ENCODE measurements at places on chromosomes 5 and 9.

DNA sequence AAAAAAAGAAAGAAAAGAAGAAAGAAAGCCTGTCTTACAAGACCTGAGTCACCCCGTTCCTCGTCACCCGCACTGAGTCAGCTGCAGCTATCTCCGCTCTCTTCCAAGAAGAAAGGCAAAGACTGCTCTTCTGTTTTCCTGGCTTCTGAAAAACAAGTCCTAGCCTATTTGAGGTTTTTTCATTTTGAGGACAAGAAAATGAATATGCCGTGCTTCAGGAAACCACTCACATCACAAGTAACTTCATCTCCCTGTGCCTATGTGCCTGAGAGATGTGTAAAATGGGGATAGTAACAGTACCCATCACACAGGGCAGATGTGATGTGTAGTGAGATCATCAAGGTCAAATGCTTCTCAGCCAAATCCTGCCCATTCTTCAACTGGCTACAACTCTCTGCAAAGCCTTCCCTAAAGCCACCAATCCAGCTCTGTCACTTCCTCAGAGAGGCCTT lies 78.4 kb downstream of the GLDC start:
- DNase-seq, result no peak

GRCh38 chr5:126680191-126680817 lies 79.6 kb downstream of the PHAX start:
- DNase-seq, result no peak

- no peak for DNase-seq
These were observed 25.5 kb downstream of the ADAM19 start for GRCh38 chr5:157549954-157550549.

DNA sequence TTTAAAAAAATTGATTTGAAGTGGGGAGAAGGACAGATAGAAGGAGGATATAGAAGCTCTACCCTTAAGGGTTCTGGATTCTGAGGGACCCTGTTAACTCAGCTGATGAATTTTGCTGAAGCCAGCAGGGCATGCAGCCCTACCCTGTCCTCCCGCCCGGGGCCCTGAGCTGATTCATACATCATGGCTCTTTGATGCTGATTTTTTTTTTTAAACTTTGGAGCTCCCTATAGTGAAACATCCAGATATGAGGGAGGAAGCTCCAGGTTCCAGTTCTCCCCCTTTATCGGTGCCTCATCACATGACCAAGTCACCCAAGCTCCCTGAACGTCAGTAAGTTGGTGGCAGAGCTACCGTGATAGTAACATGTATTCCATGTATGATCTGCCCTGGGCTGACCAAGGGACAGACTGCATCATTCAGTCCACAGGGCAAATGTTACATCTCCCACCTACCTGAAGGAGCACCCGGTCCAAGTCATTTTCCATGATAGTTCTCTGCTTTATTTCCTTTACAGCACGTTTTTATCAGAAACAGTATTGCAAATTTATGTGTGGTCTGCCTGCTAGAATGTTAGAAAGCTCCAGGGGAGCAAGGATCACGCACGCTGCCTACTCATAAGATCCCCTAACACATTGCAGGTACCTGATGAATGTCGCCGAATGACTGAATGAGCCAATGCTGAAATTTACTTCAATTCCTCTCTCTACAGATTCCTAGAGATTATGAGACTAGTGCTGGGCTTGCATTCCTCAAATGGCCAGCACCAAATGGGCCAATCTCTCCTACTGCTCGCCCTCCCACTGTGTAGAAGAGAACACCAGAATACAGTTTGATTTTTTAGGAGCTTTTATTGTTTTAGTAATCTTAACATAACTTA lies 25.9 kb downstream of the SPARC start:
- DNase-seq, result no peak

DNA sequence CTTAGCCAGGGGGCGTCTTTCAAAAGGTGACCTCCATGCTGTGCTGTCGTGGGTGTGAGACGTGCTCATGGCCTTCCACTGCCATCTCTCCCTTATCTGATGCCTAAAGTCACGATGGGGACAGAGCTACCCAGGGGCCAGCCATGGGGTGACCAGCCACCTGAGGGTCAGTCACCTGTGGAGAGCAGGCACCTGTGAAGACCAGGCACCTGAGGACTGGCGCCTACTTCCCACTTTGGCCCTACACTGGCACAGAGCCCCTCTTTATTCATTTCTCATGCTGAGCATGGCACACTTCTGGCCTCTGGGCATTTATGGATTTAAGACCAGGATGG lies 6.4 kb upstream of the EXOC3 start:
- no peak for DNase-seq

DNA sequence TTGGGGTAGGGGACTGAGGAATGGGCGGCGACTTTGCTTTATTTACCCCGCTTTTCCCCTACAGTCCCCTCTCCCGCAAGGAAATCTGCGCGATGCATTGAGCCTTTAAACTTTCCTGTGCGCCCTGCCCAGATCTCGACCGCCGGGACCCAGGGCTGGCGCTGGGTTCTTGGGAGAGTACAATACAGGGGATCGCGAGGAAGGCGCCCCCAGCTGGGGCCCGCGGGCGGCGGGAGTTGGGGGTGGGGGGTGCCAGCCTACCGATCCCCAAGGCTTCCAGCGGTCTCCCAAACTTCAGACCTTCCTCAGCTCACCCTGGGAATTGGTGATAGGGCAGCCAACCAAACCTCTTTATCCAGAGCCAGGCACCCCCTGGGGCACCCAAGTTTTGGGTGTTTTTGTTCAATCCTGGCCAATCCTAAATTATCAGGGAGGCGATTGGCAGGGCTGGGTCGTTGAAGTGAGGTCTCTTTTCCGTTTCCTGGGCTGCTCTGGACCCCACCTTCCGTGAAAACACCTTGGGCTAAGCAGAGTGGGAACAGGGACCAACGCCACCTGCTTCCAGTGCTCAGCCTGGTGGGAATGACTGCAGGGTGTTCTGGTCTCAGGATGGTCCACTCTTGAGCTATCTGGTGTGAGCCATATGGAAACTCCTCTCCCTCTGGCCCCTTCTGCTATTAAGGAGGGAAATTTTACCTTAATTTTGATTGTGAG lies 51.4 kb upstream of the DAB2IP start:
- no peak for DNase-seq

DNA sequence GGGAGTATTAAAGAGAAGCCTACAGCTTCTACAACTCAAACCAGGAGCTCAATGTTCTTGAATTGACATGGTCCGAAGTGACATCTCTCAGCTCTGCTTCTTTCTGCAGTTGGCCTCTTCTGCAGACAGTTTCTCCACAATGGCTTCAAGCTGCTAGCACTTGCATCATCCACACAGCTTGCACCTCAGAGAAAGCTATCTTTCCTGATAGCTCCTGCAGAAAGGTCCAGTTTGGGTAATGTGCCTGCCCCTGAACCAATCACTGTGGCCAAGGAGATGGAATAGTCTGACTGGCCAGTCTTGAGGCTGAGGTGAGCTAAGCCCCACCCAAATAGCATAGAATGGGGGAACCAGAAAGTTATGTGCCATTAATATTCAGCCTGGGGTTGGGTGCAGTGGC lies 95.8 kb upstream of the ABCA1 start:
- DNase-seq, result no peak

- no peak for DNase-seq
These were observed 2.0 kb downstream of the DENND1A start for GRCh38 chr9:123927625-123928532.

DNA sequence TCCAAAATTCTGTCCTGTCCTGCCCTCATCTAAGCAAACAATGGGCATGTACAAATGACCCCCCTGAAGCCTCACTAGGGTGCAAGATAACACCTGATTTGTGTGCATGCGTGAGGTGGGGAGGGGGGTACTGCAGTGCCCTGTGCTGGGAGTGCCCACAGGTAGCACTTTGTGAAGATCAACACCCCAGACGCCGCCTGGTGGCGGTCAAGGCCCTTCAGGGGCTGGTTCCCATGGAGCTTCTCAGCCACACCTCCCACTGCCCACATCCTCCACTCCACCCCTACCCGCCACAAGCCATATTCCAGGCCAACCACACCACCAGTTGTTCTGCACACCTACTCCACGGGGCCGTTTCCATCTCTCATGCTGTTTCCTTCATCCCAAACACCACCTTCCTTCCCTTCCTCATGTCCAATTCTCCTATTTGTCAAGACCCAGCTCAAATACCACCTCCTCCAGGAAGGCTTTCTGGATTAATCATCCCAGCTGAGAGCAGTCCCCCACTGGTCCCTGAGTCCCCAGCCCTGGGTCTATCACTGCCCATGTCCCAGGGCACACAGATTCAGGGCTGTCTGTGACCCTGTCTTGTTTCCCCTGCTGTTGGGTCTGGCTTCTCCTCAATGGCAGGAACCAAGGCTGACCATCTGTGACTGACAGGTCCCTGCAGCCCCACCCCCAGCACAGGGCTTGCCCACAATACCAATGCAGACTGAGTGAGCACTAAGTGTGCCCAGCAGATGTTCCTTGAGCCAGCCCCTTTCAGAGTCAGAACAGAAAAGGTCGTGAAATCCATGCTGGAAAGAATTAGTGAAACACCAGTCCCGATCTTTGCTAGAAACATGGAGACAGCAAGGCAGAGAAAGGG lies 178.4 kb downstream of the PAX5 start:
- no peak for DNase-seq

- DNase-seq, result no peak
These were observed 3.8 kb downstream of the ZFAND5 start for GRCh38 chr9:72361217-72361616.

GRCh38 chr5:132497488-132497997 lies 7.0 kb upstream of the IRF1 start:
- peak; percentile 72 for DNase-seq

DNA sequence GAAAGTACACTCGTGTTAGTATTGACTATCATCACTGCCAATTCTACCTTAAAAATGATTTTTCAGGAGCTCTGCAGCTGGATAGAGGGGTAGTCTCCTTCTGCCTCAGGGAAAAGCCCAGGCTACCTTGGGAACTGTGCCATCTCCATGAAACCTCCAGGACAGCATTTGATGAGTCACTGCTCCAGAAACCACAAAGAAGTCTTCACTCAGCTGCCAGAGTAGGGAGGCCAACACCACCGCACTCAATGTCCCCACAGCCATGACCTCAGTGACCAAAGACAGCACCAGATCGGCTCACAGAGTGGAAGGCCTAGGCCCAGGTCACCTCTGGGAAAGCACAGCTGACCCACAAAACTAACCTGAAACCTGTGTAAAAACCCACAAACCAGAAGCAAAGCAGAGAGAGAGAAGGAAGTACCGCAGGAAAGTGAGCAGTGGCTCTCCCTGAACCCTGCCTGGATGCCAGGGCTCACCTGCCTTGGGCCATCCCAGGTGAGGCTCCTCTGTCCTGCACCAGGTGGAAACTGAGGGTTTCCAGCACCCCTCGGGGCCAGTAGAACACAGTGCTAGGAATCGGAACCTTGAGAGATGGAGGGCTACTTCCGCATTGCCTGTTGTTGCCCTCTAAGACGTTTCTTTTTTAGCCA lies 30.0 kb downstream of the S1PR3 start:
- DNase-seq, result no peak

DNA sequence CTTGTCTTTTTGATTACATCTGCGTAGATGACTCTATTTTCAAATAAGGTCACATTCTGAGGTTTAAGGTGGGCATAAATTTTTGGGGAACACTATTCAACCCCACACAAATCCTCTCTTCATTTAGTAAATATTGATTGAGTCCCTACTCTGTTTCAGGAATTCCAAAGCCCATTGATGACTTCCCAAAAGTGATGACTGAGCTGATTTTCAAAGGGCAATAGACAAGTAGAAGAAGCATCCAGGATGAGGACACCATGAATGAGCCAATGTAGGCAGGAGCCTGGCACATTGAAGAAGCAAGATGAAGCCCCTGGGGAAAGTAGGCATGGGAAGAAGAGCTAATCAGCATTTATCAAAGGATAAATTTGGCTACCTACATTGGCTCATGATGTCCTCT lies 35.2 kb downstream of the OR1J1 start:
- no peak for DNase-seq

DNA sequence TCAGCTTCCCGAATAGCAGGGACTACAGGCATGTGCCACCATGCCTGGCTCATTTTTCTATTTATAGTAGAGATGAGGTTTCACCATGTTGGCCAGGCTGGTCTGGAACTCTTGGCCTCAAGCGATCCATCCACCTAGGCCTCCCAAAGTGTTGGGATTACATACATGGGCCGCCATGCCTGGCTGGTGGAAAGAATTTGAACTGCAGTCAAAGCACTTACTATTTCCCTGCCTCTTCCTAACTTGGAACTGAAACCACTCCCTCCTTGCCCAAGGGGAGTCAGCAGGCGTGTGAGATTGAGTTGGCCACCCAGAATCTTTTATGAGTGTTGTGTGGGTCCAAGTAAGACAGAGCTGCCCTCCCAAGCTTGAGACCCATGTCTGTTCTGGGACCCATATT lies 86.1 kb upstream of the PTPN3 start:
- DNase-seq, result no peak

DNA sequence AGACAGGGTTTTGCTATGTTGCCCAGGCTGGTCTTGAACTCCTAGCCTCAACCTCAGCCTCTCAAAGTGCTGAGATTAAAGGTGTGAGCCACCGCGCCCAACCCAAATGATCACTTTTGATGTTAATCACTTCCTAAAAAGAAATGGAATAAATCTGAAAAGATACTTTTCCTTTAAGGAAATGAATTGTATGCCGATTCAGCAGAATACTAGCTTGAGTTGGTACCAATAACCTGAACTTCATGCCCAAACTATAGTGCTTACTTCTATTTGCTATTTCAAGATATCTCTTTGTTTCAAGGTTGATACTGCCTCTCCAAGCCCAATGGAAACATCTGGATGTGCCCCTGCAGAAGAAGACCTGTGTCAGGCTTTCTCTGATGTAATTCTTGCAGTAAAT lies 4.0 kb downstream of the CCNB1 start:
- DNase-seq, result no peak

DNA sequence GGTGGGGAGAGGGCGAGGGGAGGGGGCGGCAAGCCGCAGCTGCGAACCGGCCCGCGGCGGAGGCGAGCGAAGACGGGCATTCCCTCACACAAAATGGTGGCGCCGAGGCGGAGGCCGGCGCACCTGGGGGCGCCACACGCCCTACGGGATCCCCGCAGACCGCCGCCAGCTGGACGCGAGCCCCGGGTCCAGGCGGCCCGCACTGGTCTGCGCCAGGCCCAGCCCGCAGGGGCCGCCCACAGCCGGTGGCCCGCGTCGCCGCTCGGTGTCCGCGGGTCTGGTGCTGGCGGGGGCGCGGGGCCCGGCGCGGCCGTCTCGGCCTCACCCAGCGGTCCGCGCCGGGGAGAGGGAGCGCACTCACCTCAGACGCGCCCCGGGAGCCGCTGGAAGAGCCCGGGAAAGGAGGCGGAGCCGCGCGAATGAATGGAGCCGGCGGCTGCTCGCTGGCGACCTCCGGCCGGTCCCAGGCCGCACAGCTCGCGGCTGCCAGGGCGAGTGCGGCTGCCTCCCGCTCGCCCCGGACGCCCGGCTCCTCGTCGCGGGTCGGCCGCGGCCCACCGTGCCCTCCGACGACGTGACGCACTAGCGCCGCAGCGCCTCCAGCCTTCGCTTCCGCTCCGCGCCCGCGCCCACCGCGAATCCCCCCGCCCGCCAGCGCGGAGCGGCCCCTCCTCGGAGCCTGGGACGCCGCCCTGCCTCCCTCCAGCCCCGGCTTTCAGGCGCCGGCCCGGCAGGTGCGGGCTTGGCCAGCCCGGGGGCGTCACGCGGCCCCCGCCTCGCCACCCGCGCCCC lies at the start of gene FAM169A:
Gene FAM169A, minus strand, starts transcription at position 584 of the 792 bp plus-strand sequence. CDS start 24,711 bp downstream, outside the sequence.
- peak; percentile 69 for DNase-seq

- no peak for DNase-seq
These were observed 54.4 kb downstream of the GNAQ start for GRCh38 chr9:77977210-77977611.

Measured in left forelimb (tissue), 1 donor.